ENCODE measurements at places on chromosomes 2 and 18.

DNA sequence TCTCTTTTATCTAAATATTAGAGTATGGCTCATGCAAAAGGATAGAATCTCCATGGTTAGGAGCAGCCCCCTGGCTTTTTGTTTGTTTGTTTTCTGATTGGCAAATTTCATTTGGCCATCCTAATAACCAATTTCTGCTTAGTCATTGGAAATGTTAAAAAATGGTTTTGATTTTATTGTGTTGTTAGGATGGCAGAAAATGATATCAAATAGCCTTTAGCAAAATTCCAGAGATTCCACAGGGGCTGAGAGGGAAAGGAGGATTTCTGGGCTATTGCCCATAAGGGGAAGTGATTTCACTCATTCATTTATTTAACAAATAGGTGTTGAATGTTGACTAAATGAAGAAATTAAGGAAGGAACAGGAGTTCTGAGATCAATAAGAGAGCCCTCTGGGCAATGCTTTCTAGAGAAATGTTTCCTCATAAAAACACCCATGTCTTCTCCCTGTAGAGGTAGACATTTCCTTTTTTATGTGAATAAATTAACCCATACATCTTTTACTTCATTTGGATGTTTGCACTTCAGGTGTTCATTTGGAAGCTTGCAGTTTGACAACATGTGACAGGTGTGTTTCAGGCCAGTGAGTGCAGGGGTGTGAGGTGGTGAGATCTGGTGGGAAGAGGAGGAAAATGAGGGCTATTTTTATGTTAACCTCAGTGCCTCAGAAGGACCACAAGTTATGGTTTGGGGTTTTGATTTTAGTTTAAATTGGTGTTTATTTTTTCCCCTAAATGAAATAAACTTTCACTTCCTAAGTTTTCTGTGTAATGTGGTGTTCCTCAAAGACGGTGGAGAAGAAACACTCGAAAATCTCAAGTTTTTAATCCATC, 61.7 kb upstream of the EPC2 start:
- no peak for DNase-seq

GRCh38 chr18:54217624-54218023, 6.8 kb downstream of the MBD2 start:
- no peak for DNase-seq

DNA sequence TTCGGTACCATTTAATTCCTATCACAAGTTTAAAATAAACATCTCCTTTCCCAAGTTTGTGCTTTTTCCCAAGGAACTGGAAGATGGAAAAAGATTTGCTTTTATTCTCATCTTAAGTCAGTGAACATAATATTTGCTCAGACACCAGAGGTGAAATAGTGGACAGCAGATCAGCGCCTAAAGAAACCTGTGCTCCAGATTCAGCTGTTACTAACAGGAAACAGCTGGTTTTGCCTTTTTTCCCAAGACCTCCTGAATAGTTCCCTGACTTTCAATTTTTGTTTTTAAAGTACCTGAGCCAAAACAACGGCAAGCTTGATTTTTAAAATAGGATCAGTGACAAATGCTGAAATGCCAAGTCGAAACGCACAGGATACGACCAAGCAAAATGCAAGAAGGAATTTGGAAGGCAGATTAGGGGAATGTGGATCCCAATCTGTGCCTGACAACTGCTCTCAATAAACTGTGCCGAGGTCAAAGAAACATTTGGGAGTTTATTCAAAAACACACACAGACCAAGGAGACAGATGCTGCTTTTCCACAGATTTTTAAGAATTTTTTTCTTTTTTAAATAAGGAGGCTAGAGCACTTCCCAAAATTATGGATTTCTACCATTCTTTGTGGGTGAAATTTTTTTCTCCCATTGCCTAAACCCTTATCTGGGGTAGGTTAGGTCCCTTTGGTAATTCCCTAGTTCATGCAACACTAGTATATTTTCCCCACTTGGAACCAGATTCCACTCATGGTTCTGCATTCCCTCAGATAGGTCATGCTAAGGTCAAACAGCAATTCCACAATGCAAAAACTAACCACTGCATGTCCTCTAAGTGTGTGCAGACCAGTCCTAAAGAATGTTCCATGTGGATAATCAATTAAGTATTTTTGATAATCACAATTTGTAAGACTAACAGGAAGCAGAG, 121.5 kb upstream of the PDE1A start:
- DNase-seq, result no peak

DNA sequence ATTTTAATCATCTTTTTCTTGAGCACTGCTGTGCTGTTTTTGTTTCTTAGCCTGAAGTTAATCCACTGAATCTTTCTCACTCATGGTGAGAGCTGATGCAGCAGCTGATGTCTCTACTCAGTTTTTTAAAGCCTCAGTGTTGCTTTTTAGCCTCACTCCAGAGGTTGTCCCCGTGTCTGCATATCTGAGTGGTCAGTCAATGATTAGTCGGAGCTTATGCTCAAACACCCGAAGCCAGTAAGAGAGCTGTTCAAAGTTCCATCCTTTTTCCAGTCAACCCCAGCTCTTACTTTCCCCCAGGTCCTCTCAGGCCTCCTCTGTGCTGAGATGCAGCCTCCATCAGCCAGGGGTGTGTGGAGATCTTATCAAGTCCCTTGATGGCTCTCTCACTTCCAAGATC, 81.1 kb downstream of the MBOAT2 start:
- no peak for DNase-seq

- no peak for DNase-seq
These were observed 659 bp upstream of the COX5B start for GRCh38 chr2:97645112-97645694.

- DNase-seq, result no peak
These were observed 166.7 kb downstream of the MCFD2 start for GRCh38 chr2:46748735-46749531.

DNA sequence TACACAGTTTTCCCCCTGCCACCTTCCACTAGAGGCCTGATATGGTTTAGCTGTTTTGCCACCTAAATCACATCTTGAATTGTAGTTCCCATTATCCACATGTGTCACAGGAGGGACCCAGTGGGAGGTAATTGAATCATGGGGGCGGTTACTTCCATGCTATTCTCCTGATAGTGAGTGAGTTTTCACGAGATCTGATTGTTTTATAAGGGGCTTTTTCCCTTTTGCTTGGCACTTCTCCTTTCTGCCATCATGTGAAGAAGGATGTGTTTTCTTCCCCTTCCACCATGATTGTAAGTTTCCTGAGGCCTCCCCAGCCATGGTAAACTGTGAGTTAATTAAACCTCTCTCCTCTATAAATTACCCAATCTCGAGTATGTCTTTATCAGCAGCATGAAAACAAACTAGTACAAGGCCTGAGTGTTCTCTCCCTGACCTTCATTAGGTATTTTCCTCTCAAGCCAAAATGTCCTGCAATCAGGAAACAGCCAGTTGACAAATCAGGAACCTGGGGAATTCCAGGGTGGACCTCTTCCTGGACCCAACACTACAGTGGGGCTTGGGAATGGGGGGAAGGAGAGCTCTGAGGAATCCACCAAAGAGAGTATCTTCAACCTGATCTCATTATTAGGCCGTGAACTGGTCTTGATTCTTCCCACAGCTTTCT, 129.9 kb downstream of the TXNL1 start:
- no peak for DNase-seq

- DNase-seq, result no peak
These were observed 173.9 kb downstream of the SUCLG1 start for GRCh38 chr2:84285056-84285747.

GRCh38 chr2:39215545-39215944, 28.2 kb downstream of the CDKL4 start:
- no peak for DNase-seq

DNA sequence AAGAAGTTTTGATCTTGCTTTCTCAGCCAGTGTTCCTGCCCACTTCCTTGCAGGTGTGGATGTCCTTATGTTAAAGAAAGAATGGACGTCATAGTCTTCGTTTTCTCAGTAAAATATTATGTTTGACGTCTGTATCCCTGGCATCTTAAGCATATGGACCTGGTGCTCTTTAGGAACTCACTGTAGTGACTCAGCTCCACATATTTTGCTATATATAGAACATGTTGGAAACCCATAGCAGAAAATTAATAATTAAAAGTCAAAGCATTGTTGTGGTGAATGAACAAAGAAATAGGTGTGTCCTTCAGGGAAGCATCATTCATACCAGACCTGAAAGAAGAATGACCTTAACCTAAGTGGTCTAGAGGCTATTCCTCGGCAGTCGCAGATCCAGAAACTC, 196.1 kb downstream of the MCFD2 start:
- no peak for DNase-seq

GRCh38 chr2:150012986-150013385, 425.4 kb upstream of the MMADHC start:
- no peak for DNase-seq

GRCh38 chr2:71389384-71390072, 57.9 kb downstream of the ZNF638 start:
- DNase-seq, result no peak

DNA sequence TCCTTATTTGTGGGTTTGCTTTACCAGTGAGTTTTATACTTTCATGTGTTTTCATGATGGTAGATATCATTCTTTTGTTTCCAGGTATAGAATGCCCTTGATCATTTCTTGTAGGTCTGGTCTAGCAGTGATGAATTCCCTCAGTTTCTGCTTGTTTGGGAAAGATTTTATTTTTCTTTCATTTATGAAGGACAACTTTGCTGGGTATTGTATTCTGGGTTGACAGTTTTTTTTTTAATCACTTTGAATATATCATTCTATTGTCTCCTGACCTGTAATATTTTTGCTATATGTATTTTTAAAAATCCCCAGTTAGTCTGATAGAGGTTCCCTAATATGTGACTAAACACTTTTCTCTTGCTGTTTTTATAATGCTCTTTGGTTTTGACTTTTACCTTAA, 58.3 kb upstream of the GALNT3 start:
- no peak for DNase-seq

DNA sequence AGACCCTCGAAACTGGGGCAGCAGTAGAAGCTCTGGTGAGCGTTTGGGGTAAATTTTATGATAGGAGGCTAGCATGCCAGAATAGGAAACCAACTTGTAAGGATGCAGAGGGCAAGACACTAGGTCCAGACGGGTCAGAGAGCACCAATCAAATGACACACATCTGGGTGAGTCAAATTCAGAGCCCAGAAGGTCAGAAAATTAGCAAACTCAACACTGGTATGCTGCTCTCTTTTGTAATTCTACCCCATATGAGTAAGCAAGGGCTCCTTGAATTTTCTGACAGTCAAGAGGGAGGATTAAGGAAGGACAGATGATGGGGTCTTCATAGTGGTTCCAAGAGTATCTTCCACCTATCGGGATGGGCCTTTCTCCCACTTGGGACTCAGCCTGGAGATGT, 209.8 kb downstream of the BCL2 start:
- no peak for DNase-seq

GRCh38 chr18:52723550-52723970, 383.6 kb downstream of the DCC start:
- no peak for DNase-seq

- DNase-seq, result no peak
These were observed 534.9 kb upstream of the TNP1 start for GRCh38 chr2:217394510-217395351.

- DNase-seq, result no peak
These were observed 144.3 kb downstream of the INHBB start for GRCh38 chr2:120490091-120490798.

DNA sequence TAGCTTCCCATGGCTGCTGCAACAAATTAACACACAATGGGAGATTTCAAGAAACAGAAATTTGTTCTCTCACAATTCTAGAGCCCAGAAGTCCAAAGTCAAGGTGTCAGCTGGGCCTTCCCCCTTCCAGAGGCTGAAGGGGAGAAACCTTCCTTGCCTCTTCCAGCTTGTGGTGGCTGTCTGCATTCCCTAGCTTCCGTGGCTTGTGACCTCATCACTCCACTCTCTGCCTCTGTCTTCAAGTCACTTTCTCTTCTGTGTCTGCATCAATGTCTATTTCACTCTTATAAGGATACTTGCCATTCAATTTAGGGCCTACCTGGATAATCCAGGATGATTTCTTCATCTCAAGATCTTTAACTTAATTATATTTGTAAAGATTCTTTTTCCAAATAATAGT, 16.8 kb upstream of the SRBD1 start:
- no peak for DNase-seq

GRCh38 chr2:45438872-45439665, 172.0 kb downstream of the SRBD1 start:
- no peak for DNase-seq

- DNase-seq, result no peak
These were observed 38.1 kb downstream of the FN1 start for GRCh38 chr2:215397632-215398341.

DNA sequence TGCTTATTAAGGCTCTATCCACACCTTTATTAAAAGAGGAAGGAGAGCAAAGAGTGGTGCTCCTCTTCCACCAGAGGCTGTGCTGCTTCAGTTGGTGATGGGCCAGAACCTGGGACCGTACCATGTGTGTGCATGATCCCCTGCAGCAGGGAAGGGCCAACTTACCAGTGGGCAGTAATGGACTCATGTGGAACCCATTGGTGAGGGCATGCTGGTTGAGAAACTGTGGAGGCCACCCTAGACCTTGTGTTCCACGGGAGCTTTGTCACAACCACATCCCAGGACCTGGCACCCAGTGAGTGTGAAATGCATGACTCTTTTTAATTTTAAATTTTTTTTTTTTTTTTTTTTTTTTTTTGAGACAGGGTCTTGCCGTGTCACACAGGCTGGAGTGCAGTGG, 5.4 kb downstream of the UBE2F start:
- DNase-seq, result no peak

DNA sequence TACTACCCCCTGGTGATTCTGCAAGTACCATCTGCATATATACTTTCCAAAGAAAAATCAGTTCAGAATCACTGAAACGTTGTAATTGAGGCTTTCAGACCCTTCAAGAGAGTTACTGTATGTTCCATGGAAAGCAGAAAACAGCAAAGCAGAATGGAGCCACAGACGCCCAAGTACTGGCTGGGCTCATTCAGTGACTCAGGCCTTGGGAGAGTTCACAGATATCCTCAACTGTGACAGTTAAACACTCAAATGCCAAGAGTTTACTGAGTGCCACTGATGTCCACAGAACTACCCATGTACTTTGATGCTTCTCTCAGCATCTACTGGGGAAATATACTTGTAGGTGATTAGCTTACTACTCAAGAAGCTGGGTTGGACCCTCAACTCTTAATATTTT, 303.4 kb downstream of the TCF4 start:
- no peak for DNase-seq

All from D721Med (cell line).